Skin of body (tissue), 3 donors: ENCODE measurements at places on chromosomes 2 and 18. TPM values are rescaled to one million over a fixed set of nuclear protein-coding genes. Genes with fewer than 3 reads are reported as not detected.

KIAA2012 gene
- total RNA-seq = 0.10 TPM

SP110 gene
- total RNA-seq = 12.2 TPM

UBR3 gene
- 93.8 TPM for total RNA-seq

STARD6 gene
- not detected for total RNA-seq

ANKZF1 gene
- 41.6 TPM for total RNA-seq

SLC30A3 gene
- 0.10 TPM for total RNA-seq

BOLL gene
- 0.10 TPM for total RNA-seq

SCN2A gene
- 0.20 TPM for total RNA-seq

QPCT gene
- total RNA-seq = 33.8 TPM

COX5B gene
- 285 TPM for total RNA-seq

DNA sequence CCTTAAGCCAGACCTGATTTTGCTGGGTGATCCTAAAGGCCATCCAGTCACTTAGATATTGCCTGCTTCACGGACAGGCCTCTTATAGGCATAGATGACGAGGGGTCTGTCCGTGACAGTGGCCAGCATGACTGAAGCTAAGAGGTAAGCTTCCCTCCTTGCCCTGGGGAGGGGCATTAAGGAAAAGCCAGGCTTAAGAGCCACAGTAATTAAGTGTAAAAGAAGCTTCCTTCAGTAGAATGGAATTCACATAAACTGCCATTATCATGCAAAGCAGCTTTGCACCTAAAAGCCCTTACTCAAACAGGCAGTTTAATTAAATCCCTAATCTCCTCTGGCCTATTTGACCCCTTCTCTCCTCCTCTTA, 99.4 kb upstream of the PKDCC start:
- no peak for DNase-seq

GRCh38 chr2:59568461-59568860, 985.0 kb downstream of the BCL11A start:
- no peak for DNase-seq

GRCh38 chr18:64115881-64116280, 33.0 kb downstream of the LINC00305 start:
- no peak for DNase-seq

GRCh38 chr2:109448946-109449788, 164.6 kb downstream of the SEPTIN10 start:
- DNase-seq = no peak

DNA sequence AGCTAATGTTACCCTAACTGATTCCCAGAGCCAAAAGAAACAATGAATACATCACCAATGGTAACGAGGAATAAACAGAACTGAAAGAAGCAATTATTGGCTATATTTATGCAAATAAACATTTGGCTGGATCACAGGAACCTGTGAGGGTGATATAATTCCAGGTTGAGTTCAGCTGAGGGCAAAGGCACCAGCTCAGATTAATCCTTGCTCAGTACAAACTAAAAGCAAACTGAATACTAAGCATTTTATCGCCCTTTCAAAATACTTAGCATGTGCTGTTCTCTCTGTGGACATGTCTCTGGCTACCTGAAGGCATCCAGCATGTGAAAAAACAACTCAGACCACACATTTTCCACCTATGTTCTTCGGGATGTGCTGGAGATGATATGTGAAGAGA, 791.7 kb downstream of the METTL4 start:
- no peak for DNase-seq

GRCh38 chr2:144362401-144362800, 157.5 kb downstream of the ZEB2 start:
- DNase-seq = no peak

DNA sequence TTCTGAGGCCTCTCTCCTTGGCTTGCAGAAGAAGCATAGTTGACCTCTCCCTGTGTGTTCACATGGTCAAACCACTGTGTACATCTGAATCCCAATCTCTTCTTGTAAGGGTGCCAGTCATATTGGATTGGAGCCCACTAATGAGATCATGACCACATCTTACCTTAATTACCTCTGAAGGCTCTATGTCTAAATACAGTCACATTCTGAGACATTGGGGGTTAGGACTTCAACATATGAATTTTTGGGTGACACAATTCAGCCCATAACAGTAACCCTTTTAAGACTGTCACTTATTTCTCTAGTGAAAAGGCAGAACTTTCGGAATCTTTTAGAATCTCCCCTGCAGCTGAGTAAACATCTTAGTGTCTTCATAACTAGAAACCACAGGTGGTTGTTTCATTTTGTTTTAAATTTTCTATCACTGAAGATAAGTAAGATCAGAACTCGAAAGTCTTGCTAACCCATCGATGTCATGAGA, 33.3 kb downstream of the BMP10 start:
- no peak for DNase-seq

GRCh38 chr2:176175709-176176607, 12.5 kb upstream of the HOXD1 start:
- no peak for DNase-seq

GRCh38 chr18:7696780-7697179, 129.7 kb downstream of the PTPRM start:
- peak; percentile 92 for DNase-seq

DNA sequence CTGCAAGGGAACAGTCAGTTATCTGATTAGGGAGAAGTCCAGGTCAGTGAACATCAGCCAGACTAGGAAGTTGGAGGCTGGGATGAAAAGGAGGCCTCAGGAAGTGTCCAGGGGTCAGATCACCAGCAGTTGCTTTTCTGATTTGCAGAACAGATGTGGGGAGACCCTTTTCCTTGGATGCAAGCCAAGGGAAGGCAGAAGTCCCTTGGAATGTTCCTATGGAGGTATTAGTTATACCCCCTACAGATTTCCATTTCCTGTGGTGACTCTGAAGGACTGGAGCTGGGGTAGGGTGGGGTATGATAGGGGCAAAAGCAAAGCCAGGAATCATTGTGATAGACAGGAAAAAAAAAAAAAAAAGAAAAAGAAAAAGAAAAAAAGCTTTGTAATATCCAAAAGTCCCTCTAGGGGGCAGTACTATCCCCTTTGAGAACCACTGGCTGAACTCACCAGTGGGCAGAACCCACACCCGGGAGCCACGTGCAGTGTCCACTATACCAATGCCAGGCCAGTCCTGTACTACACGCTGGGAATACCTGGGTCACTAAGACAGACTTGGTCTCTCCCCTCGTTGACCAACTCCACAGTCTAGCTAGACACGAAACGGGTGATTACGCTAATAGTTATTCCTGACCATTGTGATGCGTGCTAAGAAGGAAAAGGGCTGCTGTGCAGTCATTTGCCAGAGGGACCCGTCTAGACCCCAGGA, 7.4 kb downstream of the DYSF start:
- DNase-seq = no peak

- DNase-seq = no peak
These were observed 138.5 kb downstream of the ARHGAP28 start for GRCh38 chr18:6868033-6868432.

- DNase-seq = no peak
These were observed 31.3 kb downstream of the AAK1 start for GRCh38 chr2:69612200-69612599.

DNA sequence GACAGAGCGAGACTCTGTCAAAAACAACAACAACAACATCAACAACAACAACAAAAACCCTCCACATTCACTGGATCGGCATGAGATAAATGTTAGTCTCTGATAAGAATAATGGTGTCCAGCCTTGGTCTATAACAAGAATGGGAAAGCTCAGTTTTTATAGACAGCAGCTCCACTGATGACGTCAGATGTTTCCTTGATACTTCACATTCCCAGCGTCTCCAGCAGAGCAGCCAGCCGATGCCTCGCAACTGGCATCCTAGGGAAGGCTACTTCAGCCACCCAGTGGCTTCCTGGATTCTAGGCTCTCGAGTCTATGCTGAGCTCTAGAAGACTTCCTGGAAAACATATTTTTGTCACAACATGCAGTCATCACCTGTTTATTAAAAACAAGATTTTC, 271.4 kb upstream of the SMIM21 start:
- DNase-seq = no peak

- DNase-seq = no peak
These were observed 343.5 kb downstream of the MTX2 start for GRCh38 chr2:176612736-176613135.

DNA sequence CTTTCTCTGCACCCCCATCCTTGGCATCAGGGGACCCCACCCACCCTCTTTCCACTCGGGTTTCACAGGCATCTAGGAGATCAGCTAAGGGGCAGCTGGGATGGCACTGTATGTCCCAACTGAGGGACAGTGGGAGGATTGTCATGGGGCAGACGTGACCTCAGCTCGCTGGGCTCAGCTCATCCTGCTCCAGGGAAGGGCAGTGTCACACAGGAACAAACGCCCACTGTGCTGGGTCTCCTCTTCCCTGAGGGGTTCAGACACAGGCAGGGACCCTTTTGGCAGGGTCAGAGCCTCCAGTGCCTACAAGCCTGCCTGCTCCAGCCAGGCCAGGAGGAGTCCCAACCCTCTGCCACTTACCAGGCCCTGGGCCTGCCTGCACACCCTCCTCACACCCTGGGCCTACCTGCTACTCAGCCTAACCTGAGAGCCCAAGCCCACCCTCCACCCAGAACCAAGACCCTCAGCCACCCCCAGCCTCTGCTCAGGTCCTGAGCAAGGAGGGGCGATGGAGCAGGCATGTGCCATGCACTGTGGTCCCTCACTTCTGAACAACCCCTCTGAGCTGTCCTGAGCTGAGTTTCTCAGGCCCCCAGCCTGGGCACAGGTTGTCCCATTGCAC, 68.2 kb downstream of the HS1BP3 start:
- no peak for DNase-seq

DNA sequence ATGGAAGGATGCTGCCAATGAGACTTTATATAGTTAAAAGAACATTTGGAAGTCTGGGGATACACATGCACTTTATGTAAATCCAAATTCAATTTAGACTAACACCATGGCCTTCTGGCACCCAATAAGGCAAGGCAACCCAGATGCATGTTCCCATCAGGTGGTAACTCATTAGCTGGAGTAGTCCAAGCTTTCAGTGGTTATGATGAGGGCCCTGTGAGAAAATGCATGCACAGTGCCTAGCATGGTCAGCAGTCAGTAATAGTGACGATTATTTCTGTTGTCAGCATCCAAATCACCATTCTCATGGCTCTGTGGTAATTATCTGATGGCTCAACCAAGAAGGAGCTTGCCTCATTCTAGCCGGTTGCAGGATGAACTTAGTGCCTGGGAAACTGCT, 70.3 kb upstream of the CTLA4 start:
- no peak for DNase-seq

DNA sequence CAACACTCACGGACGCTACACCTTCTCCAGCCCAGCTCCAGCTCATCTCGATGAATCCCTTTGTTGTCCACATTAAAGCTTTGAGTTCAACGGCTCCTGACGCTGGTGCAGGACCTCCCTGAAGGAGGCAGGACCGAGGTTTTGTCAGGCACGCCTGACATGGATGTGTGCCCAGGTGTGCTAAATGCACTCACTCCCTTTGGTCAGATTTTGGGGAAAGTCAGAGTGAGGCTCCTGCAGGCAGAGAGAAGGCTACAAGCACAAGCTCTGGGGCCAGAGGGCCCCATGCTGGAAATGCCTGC, 78.6 kb downstream of the NDUFA10 start:
- no peak for DNase-seq

DNA sequence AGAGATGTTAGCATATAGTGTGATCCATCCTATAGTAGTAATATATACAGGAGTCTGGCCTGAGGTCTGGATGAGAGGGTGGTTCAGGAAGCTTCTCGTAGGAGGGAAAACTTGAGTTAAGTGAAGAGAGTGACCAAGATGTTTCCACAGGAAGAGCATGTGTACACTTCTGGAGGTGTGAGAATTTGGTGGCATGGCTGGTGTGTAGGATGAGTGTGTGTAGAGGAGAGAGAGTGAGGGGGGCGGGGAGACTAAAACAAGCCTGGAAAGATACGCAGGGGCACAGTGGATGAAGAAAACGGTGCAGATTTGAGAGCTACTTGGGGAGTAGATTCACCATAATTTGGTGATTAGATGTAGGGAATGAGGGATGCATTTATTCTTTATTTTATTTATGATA, 43.5 kb upstream of the CTLA4 start:
- no peak for DNase-seq

DNA sequence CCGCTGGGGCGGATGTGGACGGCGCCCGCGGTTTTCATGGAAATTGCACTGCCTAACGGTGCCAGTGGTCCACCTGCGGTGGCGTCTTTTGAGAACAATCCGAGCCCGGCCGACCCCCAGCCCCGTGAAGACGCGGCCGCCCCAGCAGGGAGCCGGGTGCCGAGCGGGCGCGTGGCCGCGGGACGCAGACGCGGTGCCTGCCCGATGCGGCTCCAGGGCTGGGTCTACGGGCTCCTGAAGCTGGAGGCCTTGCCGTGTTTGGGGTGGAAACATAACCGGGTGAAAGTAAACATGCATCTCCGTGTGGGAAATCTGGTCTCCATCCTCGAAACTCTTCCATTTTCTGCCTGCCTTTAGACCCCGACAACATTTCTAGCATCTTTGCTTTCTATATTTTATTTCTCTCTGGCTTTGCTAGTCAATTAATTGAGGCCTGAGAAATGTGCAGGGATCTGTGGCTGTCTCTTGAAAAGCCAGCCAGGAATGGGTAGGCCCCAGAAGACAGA, 572 bp downstream of the INPP4A start:
- no peak for DNase-seq

DNA sequence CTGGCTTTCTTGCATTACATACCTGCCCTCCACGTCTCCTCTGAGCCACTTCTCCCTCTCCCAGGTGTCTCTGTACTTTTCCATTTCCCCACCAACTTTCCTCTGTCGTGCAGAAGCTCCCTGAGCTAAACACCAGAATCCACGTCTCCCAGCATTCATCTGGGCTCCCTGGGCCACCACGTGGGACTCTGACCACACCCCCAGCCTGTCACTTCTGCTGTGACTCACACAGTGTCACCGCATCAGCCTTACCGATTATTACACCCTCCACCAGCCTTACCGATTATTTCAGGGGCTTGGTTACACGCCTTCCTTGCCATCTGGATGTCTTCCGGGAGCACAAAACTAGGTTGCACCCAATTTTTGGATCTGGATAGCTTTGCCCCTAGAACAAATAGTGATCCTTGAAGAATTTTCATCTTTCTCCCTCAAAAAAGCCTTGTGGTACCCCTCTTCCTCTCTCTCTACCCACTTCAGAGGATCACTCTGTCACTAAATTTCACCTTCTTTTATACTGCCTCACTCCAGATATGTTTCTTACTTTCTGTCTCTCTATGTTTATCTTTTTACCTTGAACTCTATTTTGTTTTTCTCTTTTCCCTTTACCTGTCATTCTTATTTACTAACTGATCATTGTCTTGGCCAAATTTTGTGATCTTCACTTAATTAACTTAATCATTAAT, 136.9 kb upstream of the CAB39 start:
- no peak for DNase-seq
